Stimulated activated CD4-positive, alpha-beta T cell treated with anti-CD3 and anti-CD28 coated beads, Interleukin-1b, Interleukin-23, amount 100 ng/mL, for 1 hour (primary cell): ENCODE measurements at places on chromosomes 7 and 10.

GRCh38 chr7:90706072-90706716, 110.1 kb downstream of the CDK14 start:
- no peak for DNase-seq

- DNase-seq, result no peak
Measured at GRCh38 chr10:43086321-43086942, 9.6 kb downstream of the RET start.

GRCh38 chr10:102133373-102134195, 744 bp downstream of the PPRC1 start:
- DNase-seq, result peak; percentile 58

DNA sequence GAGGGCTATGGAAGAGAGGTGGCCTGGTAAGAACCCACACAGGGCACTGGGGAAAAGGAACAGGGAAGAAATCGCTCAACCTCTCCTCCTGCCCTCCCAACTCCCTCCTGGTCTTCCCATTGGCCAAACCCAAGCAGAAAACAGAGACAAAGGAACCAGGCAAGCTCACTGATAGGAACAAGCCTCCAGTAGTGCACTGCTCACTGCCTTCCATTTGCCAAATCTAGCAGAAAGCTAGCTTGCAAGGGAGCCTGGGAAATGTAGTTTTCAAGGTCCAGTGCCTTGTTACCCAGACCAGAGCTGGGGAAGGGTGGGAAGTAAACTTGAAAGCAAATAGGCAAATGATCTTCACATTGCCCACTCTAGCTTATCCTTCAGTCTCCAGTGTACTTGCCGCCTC, 556.1 kb upstream of the AUTS2 start:
- no peak for DNase-seq

GRCh38 chr7:44068054-44068453, 2.7 kb upstream of the PGAM2 start:
- DNase-seq, result no peak

- DNase-seq, result no peak
Measured at GRCh38 chr7:133118261-133118660, 36.4 kb upstream of the CHCHD3 start.

GRCh38 chr7:70723339-70723738, 408.6 kb upstream of the GALNT17 start:
- DNase-seq, result no peak

DNA sequence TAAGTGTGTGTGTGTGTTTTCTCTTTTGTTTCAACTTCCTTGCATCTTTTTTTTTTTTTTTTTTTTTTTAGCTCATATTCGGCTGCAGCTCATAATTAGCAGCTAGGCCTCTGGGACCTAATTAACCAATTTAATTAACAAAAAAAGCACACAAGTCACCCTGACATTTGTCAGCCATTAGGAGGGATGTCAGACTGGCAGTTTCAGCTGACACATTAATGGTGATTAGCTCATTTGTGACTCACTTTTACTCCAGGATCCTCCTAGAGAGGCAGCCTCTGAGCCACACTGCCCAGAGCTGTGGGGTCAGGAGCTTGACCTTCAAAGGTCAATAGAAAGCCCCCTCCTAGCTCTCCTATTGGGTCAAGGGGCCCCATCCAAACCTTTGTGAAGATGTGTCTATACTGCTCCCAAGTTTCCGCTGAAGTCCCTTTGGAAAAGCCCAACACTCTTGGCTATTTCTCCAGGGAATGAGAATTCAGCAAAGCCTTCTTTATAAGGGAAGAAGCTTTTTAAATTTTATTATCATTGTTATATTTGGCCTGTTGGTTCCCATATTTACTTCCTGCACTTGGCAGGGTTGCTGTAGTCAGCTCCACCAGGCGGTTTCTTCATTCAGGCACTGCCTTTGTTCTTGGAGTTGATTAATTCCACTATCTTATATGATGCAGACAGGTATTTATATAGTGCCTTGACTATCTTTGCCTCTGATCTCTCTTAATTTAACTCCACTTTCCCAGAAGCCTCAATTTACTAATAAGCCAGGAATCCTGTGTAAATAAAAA, 109.5 kb upstream of the HABP2 start:
- no peak for DNase-seq

DNA sequence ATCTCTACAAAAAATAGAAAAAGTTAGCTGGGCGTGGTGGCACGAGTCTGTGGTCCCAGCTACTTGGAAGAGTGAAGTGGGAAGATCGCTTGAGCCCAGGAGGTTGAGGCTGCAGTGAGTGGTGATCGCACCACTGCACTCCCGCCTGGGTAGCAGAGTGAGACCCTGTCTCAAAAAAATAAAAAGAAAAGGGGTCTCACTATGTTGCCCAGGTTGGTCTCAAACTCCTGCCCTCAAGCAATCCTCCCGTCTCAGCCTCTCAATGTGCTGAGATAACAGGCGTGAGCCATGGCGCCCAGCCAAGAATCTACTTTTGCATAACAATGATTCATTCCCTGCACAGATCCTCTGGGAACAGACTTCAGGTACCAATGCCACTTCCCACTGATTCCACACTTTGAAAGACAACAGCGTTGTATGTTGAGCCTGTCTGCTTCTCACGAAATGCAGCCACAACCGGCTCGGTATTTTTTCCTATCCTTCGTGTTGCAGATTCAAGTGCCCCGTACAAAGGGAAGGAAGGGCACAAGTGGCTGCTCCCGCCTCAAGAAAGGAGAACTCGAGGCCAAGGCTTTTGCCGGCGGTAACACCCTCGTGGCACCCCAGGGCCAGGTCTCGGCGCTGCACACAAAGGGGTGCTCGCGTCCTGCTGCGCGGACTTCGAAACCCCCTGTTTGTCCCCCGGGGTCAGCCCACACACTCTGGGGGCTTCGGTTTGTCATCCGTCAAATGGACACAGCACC, 745 bp downstream of the DAGLB start:
- no peak for DNase-seq

- DNase-seq, result no peak
Measured at GRCh38 chr10:28214219-28214618, 88.6 kb downstream of the MPP7 start.

- DNase-seq, result no peak
Measured at GRCh38 chr7:151409667-151410404, at the start of gene WDR86. TSS of gene WDR86 (minus strand) at chr7:151410038. CDS start at chr7:151409589, 449 bp downstream.

DNA sequence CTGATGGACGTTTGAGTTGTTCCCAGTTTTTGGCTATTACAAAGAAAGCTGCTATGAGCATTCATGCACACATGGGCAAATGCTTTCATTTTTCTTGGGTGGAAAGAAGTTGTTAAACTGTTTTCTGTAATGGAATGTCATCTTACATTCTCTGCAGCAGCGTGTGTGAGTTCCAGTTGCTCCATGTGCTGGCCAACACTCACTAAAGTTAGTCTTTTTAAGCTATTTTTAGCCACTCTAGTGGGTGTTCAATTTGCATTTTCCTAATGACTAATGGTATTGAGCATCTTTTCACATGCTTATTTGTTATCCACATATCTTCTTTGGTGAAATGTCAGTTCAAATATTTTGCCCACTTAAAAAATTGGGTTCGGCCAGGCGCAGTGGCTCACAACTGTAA, 82.8 kb upstream of the COL13A1 start:
- no peak for DNase-seq

GRCh38 chr10:124705381-124705740, 38.8 kb downstream of the FAM53B start:
- DNase-seq, result no peak

DNA sequence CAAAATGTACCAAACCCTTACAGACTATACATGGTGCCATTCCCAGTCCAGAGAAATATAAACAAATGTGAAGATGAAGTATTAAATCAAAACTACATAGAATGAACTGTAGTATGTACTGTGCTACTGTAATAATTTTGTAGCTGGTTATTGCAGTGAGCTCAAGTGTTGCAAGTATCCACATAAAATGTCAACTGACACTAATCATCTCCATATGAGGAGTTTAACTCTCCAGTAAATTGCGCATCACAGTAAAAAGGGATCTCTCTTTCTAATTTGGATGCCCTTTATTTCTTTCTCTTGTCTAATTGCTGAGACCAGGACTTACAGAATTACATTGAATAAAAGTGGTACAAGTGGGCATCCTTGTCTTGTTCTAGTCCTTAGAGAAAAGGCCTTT, 165.5 kb downstream of the CPED1 start:
- DNase-seq, result no peak

DNA sequence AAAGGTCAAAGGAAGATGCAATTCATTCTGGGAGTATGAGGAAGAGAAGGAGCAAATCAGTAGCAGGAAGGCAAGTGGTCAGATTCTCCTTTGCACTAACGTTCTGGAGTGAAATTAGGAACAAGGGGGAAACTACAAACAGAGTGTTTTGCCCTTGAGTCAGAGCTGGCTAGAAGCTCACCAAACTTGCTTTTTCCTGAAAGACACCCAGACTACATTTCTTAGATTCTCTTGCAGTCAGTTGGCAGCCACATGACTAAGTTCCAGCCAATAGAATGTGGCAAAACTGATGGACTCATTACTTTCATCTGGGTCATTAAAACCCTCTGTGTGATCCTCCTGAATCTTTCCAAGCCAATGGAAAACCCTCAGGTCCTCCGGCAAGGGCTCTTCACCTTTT, 18.6 kb upstream of the DLX5 start:
- no peak for DNase-seq

DNA sequence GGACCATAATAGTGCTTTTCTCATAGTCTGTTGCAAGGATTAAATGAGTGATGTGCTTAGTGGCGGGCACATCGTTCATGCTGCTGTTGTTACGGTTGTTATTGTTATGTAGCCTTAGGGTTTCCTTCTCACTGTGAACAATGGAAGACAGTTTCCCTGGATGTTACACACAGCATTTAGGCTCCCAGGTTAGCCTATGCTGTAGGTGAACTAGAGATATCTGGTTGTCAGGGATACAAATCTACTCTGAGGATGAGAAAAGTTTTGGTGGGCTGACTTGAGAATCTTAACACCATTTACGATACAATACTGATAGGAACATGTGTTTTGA, 14.7 kb downstream of the SH3PXD2A start:
- no peak for DNase-seq

DNA sequence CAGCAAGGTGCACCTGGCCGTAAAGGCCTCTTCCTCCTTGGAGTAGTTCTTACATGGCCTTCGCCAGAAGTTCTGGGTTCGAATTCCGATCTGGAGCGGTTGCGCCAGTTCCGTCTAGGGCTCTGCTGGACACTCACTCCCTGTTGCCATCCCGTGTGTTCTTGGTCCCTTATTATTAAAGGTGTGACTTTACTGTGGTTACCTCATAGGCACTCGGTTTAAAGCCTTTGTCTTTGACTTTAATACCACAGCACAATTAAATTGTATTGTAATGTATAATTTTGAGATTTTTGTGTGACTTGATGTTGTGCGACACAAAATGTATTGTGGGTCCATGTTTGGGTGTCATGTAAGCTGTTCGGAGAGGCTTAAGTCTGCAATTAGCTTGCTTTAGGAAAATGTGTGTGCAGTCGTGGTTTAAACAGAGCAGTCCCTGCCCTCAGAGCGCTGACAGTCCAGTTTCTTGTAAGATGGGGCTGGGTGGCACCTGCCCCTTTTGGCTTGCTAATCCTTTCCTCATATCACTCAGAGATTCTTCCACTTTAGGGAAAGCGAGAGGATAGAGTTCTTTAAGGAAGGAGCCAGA, 919 bp downstream of the INPP5F start:
- no peak for DNase-seq

DNA sequence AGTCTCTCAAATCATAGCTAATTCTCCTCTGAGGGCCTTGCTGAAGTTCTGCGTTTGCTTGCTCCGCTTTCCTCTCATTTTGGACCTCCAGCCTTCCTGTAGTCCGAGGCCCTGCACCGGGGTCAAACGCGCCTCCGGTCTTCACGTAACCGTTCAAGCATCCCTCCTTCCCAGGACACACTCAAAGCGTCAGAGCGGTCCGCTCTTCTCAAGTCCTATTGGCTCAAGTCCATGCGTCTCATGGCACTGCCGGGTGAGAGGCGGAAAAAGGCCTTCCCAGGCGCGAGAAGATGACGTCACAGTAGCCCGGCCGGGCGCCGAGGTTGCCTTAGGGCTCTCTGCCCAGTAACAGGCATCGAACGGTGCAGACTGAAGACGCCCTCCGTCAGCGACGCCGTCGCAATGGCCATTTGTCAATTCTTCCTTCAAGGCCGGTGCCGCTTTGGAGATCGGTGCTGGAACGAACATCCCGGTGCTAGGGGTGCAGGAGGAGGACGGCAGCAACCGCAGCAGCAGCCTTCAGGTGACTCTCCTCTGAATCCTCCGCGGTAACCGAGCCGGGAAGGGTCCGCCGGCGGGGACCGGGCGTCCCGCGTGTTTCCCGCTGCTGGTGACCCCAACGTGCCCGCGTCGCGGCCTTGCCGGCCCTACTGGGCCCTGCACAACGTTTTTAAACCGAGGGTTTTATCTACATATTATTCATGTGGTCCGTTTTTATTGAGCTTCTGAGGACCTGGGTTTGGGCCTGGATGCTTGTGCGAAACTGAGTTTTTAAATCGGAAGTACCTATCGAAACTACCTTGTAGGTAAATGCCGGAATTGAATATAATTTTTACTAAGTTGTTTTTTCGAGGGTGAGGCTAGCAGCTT, at the start of gene NUP42:
TSS of gene NUP42 (plus strand) at position 365 of the 870 bp plus-strand sequence. CDS start at position 403, 38 bp downstream.
- peak; percentile 87 for DNase-seq
